ENCODE measurements at places on chromosomes 5 and 9.

DNA sequence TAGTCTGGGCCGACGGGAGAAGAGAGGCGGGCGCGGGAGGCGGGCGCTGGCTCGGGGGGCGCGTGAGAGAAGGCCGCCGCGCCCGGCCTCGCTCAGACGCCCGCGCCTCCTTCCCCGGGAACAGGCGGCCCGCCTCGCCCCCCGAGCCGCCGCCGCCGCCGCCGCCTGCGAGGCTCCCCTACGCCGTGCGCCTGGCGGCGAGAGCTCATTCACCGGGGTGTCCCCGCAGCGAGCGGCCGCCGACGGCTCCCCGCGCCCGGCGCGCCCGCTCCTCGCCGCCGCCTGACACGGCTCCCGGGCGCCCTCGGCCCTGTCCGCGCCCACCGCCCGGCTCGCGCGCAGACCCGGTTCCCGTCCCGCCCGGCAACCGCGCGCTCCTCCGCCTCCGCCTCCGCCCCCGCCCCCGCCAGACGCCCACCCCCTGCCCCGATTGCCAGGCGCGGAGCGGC is at the start of gene GNAQ:
Gene GNAQ (minus strand): TSS at position 368 of the 449 bp plus-strand sequence. CDS start 576 bp downstream, outside the sequence.
- DNase-seq: no peak

- DNase-seq: no peak
These were observed 1.0 kb downstream of the GGTA1 start for GRCh38 chr9:121498487-121499176.

- DNase-seq: no peak
These were observed 59.1 kb downstream of the BARX1 start for GRCh38 chr9:93896093-93896492.

- DNase-seq: peak; percentile 40
These were observed 20.3 kb downstream of the QSOX2 start for GRCh38 chr9:136225366-136225747.

GRCh38 chr5:119255571-119256356 is 100.1 kb upstream of the TNFAIP8 start:
- peak; percentile 36 for DNase-seq

- no peak for DNase-seq
These were observed 180.9 kb downstream of the MED10 start for GRCh38 chr5:6197427-6197826.

DNA sequence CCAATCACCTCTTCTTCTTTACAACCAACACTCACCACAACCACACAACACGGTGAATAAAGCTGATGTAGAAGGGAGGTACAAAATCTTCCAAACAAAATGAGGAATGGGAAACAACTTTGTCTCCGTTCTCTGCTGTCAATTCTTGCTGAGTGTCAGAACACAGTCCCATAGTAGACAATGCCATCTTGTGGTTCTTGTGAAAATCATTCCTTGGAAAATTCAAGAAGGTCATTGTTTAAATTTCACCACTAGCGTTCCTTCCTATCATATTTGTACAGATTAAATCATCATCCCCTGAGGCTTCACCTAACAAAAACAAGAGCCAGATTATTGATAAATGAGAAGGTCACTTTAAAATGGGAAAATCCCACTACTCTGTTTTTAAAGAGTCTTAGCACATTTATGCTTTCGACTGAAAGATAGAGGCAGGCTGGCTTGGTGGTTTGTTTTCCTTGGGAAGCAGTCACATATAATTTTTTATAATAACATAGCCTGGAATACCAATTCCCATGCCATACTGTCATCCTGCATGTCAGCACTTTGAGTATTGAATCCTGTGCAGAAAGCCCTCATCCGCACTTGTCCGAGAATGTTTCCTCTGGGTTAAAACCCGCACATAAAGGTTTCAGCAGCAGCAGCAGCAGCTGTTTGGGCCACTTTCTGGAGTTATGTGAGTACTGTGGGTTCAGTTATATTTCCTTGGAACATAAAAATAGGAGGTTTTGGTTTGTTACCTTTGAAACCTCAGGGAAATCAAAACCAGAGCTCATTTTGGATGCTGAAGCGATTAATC is 395.0 kb upstream of the SMARCA2 start:
- DNase-seq: no peak

- DNase-seq: no peak
These were observed 155.4 kb upstream of the CLINT1 start for GRCh38 chr5:158014372-158014771.
